NCI-H510A (cell line): ENCODE measurements at places on chromosomes 16 and 17.
A peak's percentile ranks its signal among the peaks of the same experiment; 100 is the strongest.

DNA sequence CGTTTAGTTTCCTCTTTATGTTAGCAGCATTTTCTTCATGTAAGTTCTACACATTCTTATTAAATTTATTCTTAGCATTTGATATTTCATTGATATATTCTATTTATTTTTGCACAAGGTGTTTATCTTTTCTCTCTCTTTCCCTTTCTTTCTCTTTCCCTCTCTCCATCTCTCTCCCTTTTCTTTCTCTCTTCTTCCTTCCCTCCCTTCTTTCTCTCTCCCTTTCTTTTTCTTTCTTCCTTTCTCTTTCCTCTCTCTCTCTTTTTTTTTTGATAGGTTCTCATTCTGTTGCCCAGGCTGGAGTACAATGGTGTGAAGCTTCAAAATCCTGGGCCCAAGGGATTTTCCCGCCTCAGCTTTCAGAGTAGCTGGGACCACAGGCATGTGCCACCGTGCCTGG lies 176.4 kb downstream of the AXIN2 start:
- DNase-seq: no peak

GRCh38 chr16:74743045-74743667 lies 31.5 kb downstream of the FA2H start:
- no peak for DNase-seq

DNA sequence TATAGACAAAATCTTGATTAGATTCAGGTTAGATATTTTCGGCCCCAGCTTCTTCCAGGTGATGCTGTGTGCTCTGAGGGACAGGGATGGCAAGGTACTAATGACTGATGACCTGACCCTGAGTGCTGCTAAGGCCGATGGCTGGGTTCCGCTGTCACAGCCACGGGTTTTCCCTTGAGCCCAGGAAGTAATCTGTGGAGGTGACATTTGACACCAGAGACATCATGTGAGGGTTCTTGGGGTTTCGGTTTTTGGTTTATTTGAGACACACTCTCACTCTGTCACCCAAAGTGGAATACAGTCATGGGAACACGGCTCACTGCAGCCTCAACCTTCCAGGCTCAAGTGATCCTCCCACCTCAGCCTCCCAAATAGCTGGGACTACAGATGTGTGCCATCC lies 9.8 kb downstream of the OTOP3 start:
- no peak for DNase-seq

- no peak for DNase-seq
These were observed 284.2 kb downstream of the SNX29 start for GRCh38 chr16:12260647-12261262.

GRCh38 chr17:80384078-80384960 lies 30.6 kb upstream of the ENDOV start:
- DNase-seq: no peak

- DNase-seq: no peak
These were observed 90.3 kb downstream of the RAB11FIP4 start for GRCh38 chr17:31481783-31482081.

DNA sequence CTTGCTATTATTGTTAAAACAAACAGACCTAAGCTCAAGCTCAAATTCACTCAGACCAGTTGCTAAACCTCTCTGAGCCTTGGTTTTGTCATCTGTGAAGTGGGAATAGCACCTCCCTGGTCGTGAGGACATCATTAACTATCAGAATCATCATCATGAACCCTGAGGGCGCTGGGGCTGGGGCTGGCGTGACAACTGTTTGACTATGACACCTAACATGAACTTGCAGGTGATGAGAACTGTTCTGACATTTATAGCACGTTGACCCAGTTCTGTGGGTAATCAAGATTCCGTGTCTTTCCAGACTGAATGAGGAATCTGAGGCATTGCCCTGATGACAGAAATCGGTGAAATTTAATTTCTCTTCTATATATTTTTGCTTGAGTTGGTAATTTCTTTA lies 71.3 kb upstream of the CDH5 start:
- no peak for DNase-seq

DNA sequence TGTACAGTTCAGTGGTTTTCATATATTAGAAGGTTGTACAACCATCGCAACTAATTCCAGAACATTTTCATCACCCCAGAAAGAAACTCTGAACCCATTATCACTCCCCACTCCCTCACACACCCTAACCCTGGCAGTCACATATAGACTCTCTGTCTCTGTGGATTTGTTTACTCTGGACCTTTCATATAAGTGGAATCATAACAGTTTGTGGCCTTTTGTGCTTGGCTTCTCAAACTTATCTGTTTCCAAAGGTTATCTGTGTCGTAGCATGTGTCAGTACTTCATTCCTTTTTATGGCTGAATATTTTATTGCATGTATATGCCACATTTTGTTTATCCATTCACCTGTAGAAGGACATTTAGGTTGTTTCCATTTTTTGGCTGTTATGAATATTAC lies 12.4 kb downstream of the TENT4B start:
- DNase-seq: no peak

DNA sequence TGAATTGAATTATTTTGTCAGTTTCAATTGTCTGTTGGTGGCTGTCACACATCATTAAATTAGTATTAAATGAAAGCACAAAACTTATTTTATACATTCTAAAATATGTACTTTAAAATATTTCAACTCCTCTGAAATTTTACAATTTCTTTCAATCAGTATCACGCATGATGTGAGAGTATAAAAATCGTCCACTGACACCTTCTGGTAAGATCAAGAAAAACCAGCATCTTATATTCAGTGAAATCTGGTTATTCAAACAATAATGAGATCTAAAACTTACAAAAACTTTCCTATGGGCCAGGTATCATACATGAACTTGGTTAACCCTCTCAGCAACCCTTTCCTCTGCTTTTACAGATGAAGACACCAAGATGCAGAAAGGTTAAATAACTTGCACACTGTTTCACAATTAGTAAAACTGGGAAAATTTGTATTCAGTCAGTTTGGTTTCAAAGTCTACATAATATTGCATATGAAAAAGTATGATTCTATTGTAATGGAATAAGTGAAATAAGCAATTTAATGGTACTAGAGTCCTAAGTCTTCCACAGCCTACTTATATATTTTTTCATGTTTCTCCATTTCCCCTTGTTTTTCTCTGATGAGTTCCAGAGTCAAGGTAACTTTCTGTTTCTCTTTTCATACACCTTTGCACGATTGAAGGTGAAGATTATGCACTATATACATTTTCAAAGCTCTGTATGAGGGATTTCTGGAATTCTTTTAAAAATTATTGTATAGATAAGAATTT lies 58.7 kb downstream of the EFCAB5 start:
- DNase-seq: no peak

GRCh38 chr17:46770818-46771560 lies 47.5 kb downstream of the WNT3 start:
- peak; percentile 16 for DNase-seq

- DNase-seq: no peak
These were observed 7.3 kb downstream of the GNA13 start for GRCh38 chr17:65049085-65049756.

DNA sequence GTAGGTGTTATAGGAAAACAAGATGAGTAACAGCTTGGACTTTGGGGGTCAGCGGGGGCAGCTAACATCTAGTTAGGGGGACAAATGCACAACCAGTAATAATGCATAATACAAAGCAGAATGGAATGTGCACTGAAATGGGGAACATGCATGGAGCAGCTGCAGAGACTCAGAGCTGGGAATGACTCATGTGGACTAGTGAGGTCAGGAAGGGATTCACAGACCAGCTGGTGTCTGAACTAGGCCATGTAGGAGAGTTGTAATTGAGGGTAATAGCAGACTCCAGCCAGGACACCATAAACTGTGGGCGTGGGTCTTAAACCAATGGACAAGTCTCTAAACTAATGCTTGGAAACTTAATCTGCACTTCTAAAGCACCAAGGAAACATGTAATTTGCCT lies 176.8 kb upstream of the ASIC2 start:
- no peak for DNase-seq

DNA sequence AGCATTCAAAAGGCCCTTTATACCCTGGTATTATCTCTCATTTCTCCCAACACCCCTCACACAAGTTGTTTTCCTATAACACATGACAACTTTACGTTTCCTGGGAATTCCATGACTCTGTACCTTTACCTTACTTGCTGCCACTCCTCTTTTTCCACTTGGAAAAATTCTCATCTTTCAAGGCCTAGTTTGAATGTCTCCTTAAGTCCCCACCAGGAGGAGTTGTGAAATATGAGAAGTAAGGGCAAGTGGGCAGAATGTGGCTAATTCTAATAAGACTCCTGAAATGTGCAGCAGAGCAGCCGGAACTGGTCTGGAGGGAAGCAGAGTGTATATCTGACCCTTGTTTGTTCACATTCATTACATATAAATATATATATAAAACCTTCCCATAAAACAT lies 39.7 kb downstream of the BRCA1 start:
- DNase-seq: no peak

DNA sequence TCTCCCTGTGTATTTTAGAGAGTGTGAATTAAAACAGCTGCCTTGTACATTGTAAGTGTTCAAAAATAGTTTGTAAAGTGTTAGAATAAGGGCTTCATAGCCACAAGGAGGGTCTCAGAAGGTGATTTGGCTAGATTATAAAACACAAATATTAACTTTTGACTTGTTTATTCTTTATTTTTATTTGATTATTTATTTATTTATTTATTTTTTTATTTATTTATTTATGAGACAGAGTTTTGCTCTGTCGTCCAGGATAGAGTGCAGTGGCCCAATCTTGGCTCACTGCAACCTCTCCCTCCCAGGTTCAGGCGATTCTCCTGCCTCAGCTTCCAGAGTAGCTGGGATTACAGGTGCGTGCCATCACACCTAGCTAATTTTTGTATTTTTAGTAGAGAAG lies 111.5 kb upstream of the RBFOX1 start:
- DNase-seq: no peak

- DNase-seq: no peak
These were observed at the start of gene SECTM1 for GRCh38 chr17:82333279-82334171. Gene SECTM1, minus strand, starts transcription at chr17:82333766. Its CDS starts 6,526 bp downstream, at chr17:82327240.

- DNase-seq: no peak
These were observed 180.5 kb downstream of the VPS53 start for GRCh38 chr17:534071-534691.

DNA sequence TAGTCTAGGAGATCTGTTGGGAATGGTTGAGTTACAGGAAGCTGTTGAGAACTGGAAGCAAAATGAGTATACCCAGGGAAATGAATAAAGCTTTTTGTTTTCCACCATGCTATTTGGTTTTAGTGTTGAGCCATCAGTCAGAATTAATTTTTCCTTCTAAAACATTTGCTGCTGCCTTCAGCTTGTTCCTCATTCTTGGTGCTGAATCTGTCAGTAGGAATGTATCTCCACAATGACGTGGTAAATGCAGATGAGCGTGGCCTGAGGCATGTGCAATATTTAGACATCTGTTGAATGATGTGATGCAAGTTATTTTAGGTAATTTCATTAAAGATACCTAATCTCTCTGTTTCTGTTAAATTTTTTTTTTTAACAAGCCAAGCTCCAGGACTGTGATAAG lies 10.9 kb downstream of the HAPSTR1 start:
- no peak for DNase-seq

- no peak for DNase-seq
These were observed 67.3 kb downstream of the CNGB1 start for GRCh38 chr16:57903656-57904055.

GRCh38 chr17:29663155-29663554 lies 40.4 kb upstream of the CORO6 start:
- DNase-seq: peak; percentile 57

- DNase-seq: no peak
These were observed 17.0 kb downstream of the BEAN1 start for GRCh38 chr16:66444049-66444481.

DNA sequence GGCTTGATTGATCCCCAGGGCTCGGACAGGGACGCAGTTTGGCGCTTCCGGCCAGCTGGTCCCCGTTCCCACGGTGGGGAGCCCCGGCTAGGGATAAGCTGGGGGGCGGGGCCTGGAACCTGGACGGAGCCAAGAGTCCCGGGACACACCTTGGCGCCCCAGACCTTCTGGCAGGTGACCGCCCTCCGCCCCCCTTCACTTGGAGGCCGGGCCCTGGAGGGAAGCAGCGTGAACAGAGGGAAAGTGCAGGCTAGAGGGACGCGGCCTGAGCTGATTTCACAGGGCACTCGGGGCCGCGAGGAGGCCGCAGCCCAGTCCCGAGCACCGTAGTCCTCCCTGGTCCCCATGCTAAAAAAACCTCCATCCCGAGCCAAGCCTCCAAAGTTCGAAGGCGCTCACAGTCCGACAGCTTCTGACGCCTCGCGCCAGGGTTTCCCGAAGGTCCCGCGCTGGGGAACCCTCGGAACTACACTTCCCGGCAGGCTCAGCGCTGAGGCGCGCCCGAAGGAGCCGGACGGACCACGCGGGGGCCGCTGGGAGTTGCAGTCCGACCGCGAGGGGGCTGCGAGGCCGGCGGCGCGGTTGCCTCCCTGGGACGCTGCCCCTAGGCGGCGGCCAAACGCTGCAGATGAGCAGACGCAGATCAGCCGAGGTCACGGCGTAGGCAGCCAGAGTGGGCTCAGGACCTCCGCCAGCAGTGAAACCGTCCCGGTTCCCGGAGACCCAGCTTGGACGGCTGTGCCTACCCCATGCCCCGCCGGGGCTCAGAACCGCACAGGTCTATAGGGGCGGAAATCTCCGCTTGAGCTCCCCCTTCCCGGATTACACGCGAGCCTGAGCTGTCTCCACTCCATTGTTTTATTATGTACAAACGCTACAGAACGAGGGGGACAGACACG lies at the start of gene TBX6:
Gene TBX6, minus strand, starts transcription at position 451 of the 899 bp plus-strand sequence. CDS start 731 bp downstream, outside the sequence.
- peak; percentile 93 for DNase-seq

- DNase-seq: no peak
These were observed 12.0 kb upstream of the CACNG1 start for GRCh38 chr17:67032382-67032781.

DNA sequence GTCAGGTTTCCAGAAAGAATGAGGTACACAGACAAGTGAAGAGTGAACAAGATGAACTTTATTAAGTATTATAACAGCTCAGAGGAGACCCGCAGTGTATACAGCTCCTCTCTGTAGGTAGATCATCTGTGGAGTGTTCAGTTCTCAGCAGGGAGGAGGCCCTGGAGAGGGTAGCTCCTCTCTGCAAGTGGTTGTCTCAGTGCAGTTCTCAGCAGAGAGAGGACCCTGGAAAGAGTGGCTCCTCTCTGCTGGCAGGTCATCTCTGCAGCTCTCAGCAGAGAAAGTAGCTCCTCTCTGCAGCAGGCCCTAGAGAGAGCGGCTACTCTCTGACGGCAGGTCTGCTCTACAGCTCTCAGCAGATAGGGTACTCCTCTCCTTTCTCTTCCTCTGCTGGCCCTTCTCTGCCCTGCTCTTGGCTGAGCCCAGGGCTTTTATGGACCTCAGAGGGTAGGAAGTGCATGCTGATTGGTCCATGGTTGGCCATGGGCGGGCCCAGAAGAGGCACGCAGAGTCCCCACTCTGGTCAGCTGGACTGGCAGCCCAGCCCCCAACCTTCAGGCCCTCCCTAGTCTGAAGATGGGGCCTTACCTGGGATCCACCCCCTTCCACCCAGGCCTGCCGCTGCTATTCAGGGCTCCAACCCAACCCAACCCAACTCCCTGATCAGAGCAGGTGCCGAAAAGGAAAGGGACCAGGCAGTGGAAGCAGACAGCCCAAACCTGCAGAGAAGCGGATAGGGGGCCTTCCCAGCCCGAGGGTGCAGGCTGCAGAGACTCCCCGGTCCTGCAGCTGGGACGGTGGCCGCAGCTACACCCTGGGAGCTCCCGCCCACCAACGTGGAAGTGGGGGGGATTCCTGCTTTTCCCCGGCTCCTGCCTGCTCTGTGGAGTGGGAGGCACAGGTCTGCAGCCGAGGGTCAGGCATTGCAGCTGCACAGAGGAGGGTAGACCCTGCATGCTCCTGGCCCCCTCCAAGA lies 18.5 kb upstream of the DNAJA2 start:
- DNase-seq: no peak
